ENCODE measurements at places on chromosomes 4 and X.

DNA sequence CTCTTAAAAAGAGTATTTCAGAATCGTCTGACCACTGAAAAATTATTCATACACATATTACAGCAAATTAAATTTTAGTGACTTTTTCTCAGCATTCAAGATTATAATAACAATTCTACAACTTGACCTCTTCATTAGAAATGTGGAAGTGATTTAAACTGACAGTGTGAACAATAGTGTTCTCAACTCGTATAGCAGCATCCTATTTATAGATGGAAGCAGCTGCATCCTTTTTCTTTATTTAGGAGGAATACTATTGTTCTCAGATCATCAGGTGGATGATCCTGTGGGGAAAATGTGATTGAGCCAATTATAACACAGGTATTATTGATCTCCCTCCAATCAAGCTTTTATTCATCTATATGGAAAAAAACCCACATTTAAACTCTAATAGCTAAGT lies 56.7 kb downstream of the RAPGEF2 start:
- no peak for DNase-seq

DNA sequence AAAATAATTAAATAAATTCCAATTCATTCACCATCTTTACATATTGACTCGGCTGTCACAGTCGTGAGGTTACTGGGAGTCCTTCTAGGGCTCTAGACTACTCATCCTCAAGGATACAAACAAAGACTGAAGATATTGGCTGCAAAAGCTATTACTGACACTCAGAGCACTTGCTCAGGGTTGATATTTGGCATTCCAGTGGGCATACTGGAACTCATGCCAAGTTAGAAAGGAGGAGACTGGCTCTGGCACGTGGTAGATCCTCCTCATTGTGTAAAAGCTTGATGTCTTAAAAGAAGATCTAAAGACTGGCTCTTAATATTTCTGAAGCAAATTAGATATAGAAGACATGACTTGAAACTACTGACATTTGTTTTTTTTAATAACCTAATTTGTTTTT lies 172.7 kb downstream of the GPM6A start:
- no peak for DNase-seq

DNA sequence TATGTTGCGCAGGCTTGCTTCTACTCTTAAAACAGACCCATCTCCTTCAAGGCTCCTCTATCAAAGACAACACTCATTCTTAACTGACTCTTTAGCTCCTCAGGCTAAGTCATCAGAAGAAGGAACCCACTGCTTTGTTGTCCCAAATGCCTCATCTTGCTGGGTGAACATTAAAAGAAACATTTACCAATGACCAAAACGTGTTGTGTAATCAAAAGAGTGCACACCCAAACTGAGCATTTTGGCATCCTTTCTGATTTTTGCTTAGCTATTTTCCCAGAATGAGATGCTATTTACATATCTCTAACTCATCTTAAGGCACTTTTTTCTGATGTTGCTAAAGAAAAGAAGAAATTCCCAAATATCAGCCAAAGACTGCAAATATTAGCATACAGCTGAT lies 131.7 kb upstream of the VCX3A start:
- DNase-seq = no peak

DNA sequence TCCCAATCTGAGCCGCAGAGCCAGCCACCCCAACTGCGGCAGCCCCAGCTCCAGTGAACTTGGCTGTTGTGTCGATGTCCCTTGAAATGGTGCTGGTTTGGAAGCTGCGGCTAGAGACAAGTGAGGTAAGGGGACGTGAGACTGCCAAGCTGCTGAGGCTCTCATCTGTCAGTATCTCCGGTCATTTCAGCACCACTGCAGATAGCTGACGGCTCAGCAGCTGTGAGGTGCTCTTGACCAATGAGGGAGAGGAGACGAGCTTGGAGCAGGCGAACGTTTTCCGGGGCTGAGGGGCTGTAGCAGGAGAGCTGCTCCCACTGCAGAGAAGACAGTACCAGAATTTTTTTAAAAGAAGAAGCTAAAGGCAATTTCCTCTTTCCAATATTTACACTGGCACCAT lies 175.5 kb upstream of the CASK start:
- no peak for DNase-seq

GRCh38 chrX:30831082-30831481 lies 58.0 kb downstream of the TAB3 start:
- peak; percentile 3 for DNase-seq

- no peak for DNase-seq
Measured at GRCh38 chrX:112113460-112113859, 30.9 kb upstream of the TRPC5 start.
